ENCODE measurements at places on chromosomes 11 and 22. TPM values are rescaled to one million over a fixed set of nuclear protein-coding genes. Genes with fewer than 3 reads are reported as not detected.

The MUC15 gene
- total RNA-seq = not detected

- no peak overlapping the region for H3K27ac ChIP-seq
- DNase-seq = no peak
- H3K4me1 ChIP-seq = no peaks in the 10 kb centered on the region
- no peaks in the 10 kb centered on the region for H3K36me3 ChIP-seq
- no peaks in the 10 kb centered on the region for H3K27me3 ChIP-seq
Observed at GRCh38 chr11:77448269-77448668, 25.6 kb downstream of the PAK1 start.

DNA sequence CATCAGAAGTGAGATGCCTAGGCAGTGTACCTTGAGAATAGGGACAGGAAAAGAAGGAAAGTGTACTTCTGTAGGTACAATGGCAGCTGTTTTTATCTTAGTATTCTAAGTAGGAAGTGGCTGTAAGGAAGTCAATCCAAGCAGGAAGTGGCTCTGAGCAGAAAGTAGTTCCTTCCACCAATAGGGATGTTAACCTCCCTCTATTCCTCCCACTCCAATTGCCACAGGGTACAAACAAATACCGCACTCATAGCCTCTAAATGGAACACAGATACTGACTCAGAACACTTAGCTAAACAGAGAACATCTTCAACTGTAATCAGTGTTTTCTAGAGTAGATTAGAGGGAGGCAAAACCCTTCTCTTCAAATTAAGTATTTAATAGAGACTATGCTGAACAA lies 10.6 kb downstream of the LRRC55 start:
- no peaks in the 10 kb centered on the region for H3K4me1 ChIP-seq
- no peak overlapping the region for H3K4me3 ChIP-seq
- H3K36me3 ChIP-seq = no peaks in the 10 kb centered on the region
- no peaks in the 10 kb centered on the region for H3K27me3 ChIP-seq
- DNase-seq = no peak
- H3K27ac ChIP-seq = no peak overlapping the region

DNA sequence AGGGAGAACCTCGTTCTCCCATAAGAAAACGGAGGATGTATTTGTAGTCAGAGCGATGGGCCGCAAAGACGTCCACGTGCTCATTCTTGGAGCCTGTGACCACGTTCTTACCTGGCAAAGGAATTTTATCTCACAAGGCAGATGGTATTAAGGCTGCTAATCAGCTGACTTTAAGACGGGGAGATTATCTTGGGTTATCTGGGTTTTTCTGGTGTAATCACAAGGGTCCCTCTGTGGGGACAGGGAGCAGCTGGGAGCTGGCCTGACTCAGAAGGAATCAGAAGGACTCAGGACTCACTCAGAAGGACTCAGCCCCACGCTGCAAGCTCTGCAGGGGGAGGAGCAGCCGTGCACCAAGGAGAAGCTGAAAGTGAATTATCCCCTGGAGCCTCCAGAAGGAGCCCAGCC lies 7.5 kb upstream of the SIGIRR start:
- no peak overlapping the region for H3K27ac ChIP-seq
- H3K4me3 ChIP-seq = no peak overlapping the region
- H3K4me1 ChIP-seq = no peaks in the 10 kb centered on the region
- H3K36me3 ChIP-seq = no peaks in the 10 kb centered on the region

GRCh38 chr11:128497061-128497775 lies 90.1 kb downstream of the ETS1 start:
- H3K36me3 ChIP-seq = no peaks in the 10 kb centered on the region
- no peaks in the 10 kb centered on the region for H3K4me1 ChIP-seq
- no peak overlapping the region for H3K4me3 ChIP-seq

DNA sequence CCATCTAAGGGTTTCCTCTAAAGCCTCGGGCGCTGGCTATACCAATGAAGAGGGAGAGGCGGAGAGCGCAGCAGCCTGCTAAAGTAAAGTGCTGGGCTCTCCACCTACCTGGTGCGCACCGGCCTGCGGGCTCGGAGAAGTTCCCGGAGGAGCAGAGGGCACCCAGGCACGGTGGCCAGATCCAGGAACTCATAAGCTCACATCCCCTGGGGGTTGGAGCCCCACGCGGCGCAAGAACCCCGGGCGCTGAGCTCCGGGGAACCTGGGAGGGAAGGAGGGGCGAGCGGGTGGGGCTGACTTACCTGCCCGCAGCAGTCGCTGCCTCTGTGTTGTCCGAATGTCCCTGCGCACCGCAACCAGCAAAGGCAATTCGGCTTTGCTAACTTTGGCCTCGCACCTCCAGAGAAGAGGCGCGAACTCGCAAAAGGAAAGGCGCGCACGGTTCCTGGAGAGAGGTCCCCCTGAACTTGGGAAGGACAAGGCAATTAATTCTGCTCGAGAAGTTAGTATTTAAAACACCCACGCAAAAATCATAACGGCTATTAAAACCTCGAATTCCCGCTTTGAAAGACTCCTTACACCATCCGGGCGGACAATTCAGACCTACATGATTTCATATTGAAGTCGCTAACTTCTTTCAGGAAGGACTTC lies 127.6 kb upstream of the C11orf58 start:
- H3K27ac ChIP-seq = no peak overlapping the region
- peaks cover 41% of the 10 kb centered on the region for H3K27me3 ChIP-seq
- peak; percentile 52 for DNase-seq
- H3K36me3 ChIP-seq = no peaks in the 10 kb centered on the region
- H3K4me1 ChIP-seq = no peaks in the 10 kb centered on the region
- H3K4me3 ChIP-seq = no peak overlapping the region

DNA sequence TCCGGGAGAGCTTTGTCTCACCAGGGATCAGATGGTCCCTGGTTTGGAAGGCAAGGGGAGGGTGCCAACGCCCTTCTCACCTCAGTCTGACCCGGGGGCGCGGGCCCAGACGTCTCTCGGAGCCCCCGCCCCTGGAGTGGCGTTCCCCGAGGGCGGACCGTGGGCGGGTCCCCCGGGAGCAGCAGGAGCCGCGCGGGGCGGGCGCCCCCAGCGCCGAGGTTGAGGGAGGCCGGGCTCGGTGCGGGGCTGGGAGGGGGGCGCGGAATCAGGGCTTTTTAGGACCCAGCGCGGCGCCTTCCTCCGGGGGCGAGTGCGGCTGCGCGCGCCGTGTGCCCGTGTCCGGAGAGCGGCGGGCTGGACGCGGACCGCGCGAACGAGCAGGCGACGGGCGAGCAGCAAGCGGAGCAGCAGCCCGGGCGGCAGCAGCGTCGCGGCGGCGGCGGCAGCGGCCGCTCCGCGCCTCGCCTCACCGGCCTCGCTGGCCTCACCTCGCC lies at the start of gene KCNC1:
Gene KCNC1, plus strand, starts transcription at position 364 of the 494 bp plus-strand sequence. CDS start 1,222 bp downstream, outside the sequence.
- H3K27ac ChIP-seq = no peak within 1 kb of the TSS
- no peaks in the 10 kb centered on the region for H3K36me3 ChIP-seq

- H3K27me3 ChIP-seq = no peaks in the 10 kb centered on the region
- H3K36me3 ChIP-seq = no peaks in the 10 kb centered on the region
- H3K27ac ChIP-seq = no peak overlapping the region
- H3K4me1 ChIP-seq = peaks cover 22% of the 10 kb centered on the region
Observed at GRCh38 chr22:19105867-19106802, 16.1 kb downstream of the DGCR2 start.

GRCh38 chr11:15695096-15695721 lies 580.5 kb downstream of the INSC start:
- H3K4me1 ChIP-seq = no peaks in the 10 kb centered on the region
- H3K4me3 ChIP-seq = no peak overlapping the region
- no peak overlapping the region for H3K27ac ChIP-seq
- DNase-seq = no peak
- H3K27me3 ChIP-seq = no peaks in the 10 kb centered on the region
- H3K36me3 ChIP-seq = no peaks in the 10 kb centered on the region

The MARK2 gene
- 14.0 TPM for total RNA-seq

GRCh38 chr11:96230686-96231085 lies 112.3 kb downstream of the MAML2 start:
- H3K36me3 ChIP-seq = no peaks in the 10 kb centered on the region
- no peak overlapping the region for H3K27ac ChIP-seq
- no peaks in the 10 kb centered on the region for H3K27me3 ChIP-seq
- H3K4me3 ChIP-seq = no peak overlapping the region

The LRRC56 gene
- not detected for total RNA-seq

GRCh38 chr11:75303544-75304224 lies 47.8 kb downstream of the ARRB1 start:
- no peaks in the 10 kb centered on the region for H3K36me3 ChIP-seq
- DNase-seq = no peak
- no peak overlapping the region for H3K4me3 ChIP-seq
- H3K27me3 ChIP-seq = no peaks in the 10 kb centered on the region

- no peaks in the 10 kb centered on the region for H3K36me3 ChIP-seq
- H3K27ac ChIP-seq = peak overlapping the region; percentile 97
- H3K4me1 ChIP-seq = peaks cover 44% of the 10 kb centered on the region
- H3K4me3 ChIP-seq = peak overlapping the region; percentile 64
- H3K27me3 ChIP-seq = no peaks in the 10 kb centered on the region
Observed at GRCh38 chr11:114399490-114400215, 658 bp downstream of the C11orf71 start.

DNA sequence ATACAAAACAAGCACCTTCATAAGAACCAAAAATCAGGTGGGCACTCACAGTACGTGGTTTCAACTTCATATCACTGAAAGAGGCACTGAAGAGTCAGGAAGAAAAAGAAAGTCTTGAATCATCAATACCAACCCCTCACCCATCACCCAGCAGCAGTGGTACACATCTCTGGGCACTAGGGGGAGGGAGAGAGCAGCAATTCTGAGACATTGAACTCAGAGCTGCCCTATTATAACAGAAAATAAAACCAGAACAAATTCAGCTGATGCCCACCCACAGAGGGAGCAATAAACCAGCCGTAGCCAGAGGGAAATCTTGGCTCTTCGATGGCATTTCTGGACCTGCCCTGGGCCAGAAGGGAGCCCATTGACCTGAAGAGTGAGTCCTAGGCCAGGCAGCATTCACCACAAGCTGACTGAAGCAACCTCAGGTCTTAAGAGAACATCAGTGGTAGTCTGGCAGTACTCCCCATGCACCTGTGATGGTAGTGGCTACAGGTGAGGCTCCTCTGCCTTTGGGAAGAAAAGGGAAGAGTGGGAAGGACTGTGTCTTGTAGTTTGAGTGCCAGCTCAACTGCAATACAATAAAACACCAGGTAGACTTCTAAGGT lies 42.2 kb upstream of the FAM181B start:
- no peak for DNase-seq
- H3K27me3 ChIP-seq = no peaks in the 10 kb centered on the region
- no peak overlapping the region for H3K4me3 ChIP-seq
